Sigmoid colon (tissue), 7 donors: ENCODE measurements at places on chromosomes 2 and 18. TPM values are rescaled to one million over a fixed set of nuclear protein-coding genes. Genes with fewer than 3 reads are reported as not detected.

DNA sequence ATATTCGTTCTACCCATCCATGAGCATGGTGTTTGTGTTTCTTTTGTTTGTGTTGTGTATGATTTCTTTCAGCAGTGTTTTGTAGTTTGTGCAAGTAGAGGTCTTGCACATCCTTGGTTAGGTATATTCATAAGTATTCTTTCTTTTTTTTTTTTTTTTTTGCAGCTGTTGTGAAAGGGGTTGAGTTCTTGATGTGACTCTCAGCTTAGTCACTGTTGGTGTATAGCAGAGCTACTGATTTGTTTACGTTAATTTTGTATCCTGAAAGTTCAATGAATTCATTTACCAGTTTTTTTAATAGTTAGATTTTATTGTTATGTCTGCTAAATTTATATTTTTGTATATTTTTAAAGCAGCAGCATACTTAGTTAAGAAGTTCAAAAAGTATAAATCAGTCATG lies 834.4 kb upstream of the NRXN1 start:
- H3K4me1 ChIP-seq = no peaks in the 10 kb centered on the region
- no peaks in the 10 kb centered on the region for H3K27me3 ChIP-seq
- H3K4me3 ChIP-seq = no peak overlapping the region

DNA sequence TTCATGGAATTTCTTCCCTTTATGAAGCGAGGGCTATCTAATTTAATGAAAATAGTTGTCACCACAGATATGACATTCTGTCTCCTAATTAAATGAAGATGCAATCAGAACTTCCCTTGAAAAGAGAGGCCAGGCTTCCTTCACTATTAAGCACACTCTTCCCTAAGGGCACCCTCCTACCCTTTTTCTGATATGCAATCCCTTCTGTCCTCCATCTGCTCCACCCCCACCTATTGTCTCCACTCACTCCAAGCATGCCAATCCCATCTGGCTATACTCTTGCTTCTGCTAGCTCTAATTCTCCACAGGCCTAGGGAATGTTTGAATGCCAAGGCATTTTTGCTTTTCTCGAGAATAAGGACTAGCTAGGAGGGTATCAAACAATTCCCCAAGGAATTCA lies 818.4 kb upstream of the FSHR start:
- no peaks in the 10 kb centered on the region for H3K27me3 ChIP-seq
- no peak for DNase-seq
- no peak overlapping the region for H3K27ac ChIP-seq
- H3K4me3 ChIP-seq = no peak overlapping the region

DNA sequence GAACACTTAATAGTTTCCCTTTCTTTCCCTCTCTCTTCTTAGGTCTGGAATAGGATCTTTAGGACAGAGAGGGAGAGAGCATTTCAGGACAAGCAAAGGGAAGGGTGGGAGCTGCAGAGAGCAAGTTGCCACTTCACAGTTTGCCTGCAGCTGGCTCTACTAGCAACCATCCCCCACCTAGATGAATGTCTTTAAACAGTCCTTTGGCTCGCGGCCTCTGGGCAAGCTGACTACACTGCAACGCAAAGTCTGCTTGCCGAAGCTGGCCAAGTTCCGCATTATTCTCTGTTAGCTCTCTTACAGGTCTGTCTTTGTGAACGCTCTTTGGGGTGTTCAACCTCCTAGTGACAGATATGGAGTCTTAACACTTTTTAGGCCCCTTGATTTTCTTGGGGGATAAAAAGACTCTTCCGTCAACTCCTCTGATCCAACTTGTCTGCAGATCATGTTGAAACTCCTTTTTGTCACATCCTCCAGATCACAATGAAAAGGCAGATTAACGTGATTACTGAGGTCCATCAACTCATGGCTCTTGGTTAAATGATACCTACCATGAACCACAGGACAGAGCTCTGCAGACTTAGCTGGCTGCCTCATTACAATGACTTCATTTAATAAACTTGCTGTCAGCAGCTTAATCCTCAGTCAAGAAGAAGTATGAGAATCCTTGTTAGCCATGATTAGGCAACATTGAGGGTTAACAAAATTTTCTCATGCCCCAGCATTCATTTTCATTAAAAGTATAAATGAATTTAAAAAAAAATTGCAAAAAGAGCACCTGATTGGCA lies 74.6 kb downstream of the SLC4A3 start:
- no peaks in the 10 kb centered on the region for H3K27me3 ChIP-seq
- H3K4me3 ChIP-seq = no peak overlapping the region
- H3K36me3 ChIP-seq = no peaks in the 10 kb centered on the region
- peaks cover 8% of the 10 kb centered on the region for H3K4me1 ChIP-seq
- H3K27ac ChIP-seq = no peak overlapping the region

- no peaks in the 10 kb centered on the region for H3K27me3 ChIP-seq
These were observed 261.1 kb upstream of the RAB12 start for GRCh38 chr18:8348051-8348720.

DNA sequence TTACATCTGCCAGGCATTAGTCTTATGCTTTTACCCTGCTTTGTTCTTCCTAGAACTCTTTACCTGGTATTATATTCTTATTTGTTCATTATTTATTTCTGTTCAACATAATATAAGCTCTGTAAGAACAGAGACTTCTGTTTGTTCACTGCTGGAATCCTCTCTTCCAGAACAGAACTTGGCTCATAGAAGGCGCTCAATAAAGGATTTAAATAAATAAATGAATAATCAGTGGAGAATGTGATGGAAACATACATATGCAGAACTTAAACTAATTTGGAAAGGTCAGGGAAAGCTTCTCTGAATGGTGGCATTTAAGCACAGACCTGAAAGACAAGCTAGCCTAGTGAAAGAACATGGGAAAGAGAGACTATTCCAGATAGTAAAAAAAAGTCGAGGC lies 24.3 kb downstream of the NCKAP1 start:
- no peak overlapping the region for H3K4me3 ChIP-seq
- DNase-seq = no peak
- no peak overlapping the region for H3K27ac ChIP-seq
- no peaks in the 10 kb centered on the region for H3K27me3 ChIP-seq
- no peaks in the 10 kb centered on the region for H3K36me3 ChIP-seq

DNA sequence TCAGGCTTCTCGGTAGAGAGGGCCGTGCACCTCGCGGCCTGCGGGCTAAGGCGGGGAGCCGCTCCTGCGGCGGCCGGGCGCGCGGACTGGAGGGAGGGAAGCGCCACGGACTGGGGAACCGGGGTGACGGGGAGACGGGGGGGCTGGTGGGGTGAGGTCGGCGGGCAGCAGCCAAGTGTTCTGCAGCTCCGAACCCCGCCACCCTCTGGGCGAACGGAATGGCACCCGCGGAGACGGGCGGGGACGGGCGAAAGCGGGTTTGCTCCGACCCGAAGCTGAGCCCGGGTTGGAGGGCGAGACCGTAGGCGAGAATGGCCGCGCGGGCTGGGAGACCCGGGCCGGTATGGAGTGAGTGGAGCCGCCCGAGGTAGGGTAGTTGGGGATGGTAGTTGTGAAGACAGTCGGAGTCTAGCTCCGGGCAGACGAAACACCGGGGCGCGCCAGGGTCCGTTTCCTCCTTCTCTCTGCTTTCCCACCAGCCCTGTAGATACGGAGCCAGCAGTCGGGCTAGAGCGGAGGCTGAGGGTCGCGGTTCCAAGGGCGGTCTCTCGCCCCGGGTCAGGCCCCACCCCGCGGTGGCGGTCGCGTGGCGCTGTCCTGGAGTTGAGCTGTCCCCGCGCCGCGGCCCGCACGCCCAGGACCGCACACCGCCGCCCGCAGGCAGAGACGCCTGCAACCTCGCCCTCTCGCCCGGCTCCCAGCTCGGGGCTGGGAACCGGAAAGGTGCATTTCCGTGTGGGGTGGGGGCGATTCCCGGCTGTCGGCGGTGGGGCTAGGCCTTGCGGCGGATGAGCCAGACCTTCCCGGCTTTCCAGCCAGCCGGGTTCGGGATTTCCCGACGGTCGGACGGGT lies 160.3 kb upstream of the SIX2 start:
- H3K27ac ChIP-seq = no peak overlapping the region
- peaks cover 75% of the 10 kb centered on the region for H3K27me3 ChIP-seq
- peaks cover 19% of the 10 kb centered on the region for H3K4me1 ChIP-seq
- H3K36me3 ChIP-seq = no peaks in the 10 kb centered on the region
- DNase-seq = no peak
- H3K4me3 ChIP-seq = peak overlapping the region; percentile 24

DNA sequence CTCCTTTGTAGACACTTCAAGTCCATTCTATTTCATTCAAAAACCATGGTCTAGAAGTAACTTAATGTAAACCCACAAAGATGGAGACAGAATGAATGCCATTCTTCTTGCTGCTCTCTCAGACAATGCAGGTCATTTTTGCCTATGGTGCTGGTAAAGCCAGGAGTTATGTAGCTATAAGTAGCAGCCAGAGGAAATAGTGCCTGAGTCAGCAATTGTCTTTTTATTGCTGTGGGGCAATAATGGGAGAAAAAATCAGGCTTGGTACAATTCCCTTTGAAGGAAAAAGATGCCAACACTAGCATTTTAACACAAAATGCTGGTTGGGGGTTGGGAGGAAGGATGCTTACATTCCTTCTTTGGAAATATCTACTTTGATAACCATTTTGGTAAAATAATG lies 43.5 kb downstream of the SCN1A start:
- no peaks in the 10 kb centered on the region for H3K4me1 ChIP-seq
- H3K27ac ChIP-seq = no peak overlapping the region
- H3K27me3 ChIP-seq = no peaks in the 10 kb centered on the region
- DNase-seq = no peak
- no peak overlapping the region for H3K4me3 ChIP-seq

GRCh38 chr2:3986530-3987258 lies 283.3 kb downstream of the DCDC2C start:
- no peaks in the 10 kb centered on the region for H3K4me1 ChIP-seq
- no peak overlapping the region for H3K27ac ChIP-seq
- H3K4me3 ChIP-seq = no peak overlapping the region
- H3K27me3 ChIP-seq = no peaks in the 10 kb centered on the region

DNA sequence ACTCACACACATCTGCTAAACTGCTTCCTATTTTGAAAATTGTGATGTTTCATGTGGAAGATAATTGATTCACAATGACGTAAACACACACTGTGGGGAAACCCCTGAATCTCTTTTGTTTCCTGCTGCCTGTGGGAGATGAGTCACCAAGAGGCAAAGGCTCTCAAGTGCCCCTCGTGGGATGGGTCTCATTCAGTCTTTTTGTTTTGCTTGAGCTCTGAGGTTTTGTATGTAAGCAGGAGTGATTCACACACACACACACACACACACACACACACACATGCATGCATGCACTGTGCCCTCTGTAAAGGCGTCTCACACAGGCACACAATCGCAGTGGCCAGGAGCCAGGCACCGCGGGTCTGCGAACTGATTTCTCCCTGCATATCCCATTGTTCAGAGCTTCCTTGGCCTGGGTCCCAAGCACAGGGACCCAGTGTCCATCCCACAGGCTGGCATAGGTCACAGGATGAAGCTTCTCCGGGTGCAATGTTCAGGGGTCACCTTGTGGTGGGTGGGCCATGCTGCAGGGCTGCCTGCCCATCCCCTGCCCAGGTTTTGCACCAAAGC lies 12.1 kb upstream of the ARHGEF4 start:
- H3K4me1 ChIP-seq = peaks cover 12% of the 10 kb centered on the region
- H3K4me3 ChIP-seq = no peak overlapping the region
- H3K27ac ChIP-seq = no peak overlapping the region
- H3K27me3 ChIP-seq = no peaks in the 10 kb centered on the region
- no peak for DNase-seq

DNA sequence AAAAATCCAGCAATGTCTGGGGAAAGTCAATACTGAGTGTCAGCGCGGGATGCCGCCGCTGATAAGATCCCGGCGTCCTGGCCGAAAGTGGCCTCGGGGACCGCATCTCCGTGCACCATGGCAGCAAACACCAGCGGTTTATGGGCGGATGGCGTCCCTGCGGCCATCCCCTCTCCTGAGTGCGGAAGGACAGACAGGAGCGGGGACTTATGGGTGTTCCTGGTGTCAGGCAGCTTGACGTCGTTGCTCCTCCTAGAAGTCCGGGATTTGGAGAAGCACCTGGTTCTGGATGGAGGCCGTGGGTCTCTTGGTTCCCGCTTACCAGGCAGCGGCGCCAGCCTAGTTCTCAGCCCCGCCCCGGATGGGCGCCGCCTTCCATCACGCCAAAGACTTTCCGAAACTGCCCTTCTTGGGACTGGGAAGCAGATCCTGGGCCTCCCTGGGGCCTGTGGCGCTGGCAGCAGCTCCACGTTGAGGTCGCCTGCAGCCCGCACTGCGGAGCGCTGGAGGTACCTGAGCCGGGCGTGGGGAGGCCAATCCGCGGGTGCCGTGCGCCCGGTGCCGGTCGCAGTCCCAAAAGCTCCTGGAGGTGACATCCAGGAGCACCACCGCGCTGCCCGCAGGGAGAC lies 119.1 kb downstream of the CCDC74A start:
- H3K36me3 ChIP-seq = no peaks in the 10 kb centered on the region
- no peaks in the 10 kb centered on the region for H3K27me3 ChIP-seq
- H3K27ac ChIP-seq = no peak overlapping the region
- peak overlapping the region; percentile 14 for H3K4me3 ChIP-seq
- no peak for DNase-seq
- H3K4me1 ChIP-seq = no peaks in the 10 kb centered on the region

GRCh38 chr2:15160201-15160991 lies 400.7 kb downstream of the NBAS start:
- no peaks in the 10 kb centered on the region for H3K36me3 ChIP-seq
- no peak overlapping the region for H3K27ac ChIP-seq
- H3K4me3 ChIP-seq = no peak overlapping the region
- no peak for DNase-seq
- H3K27me3 ChIP-seq = no peaks in the 10 kb centered on the region

- H3K36me3 ChIP-seq = no peaks in the 10 kb centered on the region
- H3K4me1 ChIP-seq = no peaks in the 10 kb centered on the region
- no peak for DNase-seq
- H3K4me3 ChIP-seq = no peak overlapping the region
These were observed 78.7 kb downstream of the GBX2 start for GRCh38 chr2:236089271-236090026.

DNA sequence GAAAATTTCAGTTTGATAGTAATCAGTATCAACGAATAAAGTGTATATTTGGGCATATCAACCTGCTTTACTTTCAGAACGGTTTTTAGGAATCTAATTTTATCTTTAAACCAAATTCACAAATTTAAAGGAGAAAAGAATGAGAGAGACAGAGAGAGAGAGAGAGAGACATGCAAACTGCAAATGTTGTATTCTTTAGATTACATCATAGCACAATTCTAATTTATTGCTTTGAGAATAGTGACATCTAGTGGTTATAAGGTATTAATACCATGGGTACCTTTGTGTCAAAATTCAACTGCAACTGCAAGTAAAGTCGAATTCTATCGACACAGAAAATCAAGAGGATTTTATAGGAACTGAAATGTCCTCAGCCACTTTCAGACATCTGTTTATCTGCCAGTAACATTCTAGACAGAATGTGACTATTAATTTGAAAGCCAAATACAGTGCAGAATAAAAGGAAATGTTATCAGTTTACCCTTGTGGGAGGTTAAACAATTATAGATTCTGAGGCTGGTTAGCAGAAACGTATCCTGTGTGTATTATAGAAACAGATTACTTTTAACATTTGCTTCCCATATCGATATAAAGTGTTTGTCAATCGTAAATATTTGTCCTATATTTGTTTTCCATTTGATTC lies 529.8 kb upstream of the VRK2 start:
- no peak overlapping the region for H3K4me3 ChIP-seq
- no peaks in the 10 kb centered on the region for H3K36me3 ChIP-seq
- no peaks in the 10 kb centered on the region for H3K27me3 ChIP-seq
- no peak overlapping the region for H3K27ac ChIP-seq
- H3K4me1 ChIP-seq = no peaks in the 10 kb centered on the region

TYMS gene
- total RNA-seq = 1.2 TPM

TPO gene
- total RNA-seq = 2.1 TPM

TMEM214 gene
- total RNA-seq = 39.4 TPM

CCDC74B gene
- total RNA-seq = 9.7 TPM

TTN gene
- 10.4 TPM for total RNA-seq

PJVK gene
- total RNA-seq = 8.3 TPM

TDRD15 gene
- total RNA-seq = not detected

KCNG2 gene
- 0.41 TPM for total RNA-seq

EVA1A gene
- 1.2 TPM for total RNA-seq

ANKRD36 gene
- 28.0 TPM for total RNA-seq

EFEMP1 gene
- 37.7 TPM for total RNA-seq

CTDSP1 gene
- 90.3 TPM for total RNA-seq
